ENCODE measurements at places on chromosomes 6 and 20.

- DNase-seq = no peak
Observed at GRCh38 chr20:19210391-19211155, 1.9 kb upstream of the SLC24A3 start.

GRCh38 chr6:105898286-105898685 lies 187.8 kb upstream of the PRDM1 start:
- DNase-seq = no peak

- DNase-seq = no peak
Observed at GRCh38 chr6:150659046-150659763, 59.5 kb downstream of the PLEKHG1 start.

DNA sequence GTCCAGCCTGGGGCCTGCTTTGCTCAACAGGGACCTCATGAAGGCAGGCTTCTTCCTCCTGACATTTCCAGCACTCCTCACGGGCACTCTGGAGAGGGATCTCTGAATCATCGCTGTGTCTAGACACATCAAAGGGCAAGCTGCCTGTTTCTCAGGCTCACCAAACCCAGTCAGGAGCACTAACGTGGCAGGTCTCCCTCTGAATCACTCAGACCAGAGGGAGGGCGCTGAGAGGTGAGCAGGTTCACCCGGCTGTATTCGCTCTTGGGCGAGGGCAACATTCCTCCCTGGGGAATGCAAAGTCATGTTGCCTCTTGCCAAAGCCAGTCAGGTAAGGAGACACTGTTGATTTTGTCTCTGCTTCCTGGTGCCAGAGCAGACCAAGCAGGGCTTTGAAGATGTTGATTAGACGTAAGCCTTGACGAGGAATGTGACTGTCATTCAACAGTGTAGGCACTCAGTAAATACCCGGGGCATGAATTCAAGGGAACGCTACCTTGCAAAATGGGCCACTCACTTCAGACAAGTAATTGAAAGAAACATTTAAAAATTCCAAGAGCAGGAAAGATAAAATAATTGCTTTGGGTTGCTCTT lies 50.1 kb downstream of the CYP24A1 start:
- no peak for DNase-seq

- DNase-seq = no peak
Observed at GRCh38 chr20:38132910-38133501, 32.1 kb downstream of the TGM2 start.

DNA sequence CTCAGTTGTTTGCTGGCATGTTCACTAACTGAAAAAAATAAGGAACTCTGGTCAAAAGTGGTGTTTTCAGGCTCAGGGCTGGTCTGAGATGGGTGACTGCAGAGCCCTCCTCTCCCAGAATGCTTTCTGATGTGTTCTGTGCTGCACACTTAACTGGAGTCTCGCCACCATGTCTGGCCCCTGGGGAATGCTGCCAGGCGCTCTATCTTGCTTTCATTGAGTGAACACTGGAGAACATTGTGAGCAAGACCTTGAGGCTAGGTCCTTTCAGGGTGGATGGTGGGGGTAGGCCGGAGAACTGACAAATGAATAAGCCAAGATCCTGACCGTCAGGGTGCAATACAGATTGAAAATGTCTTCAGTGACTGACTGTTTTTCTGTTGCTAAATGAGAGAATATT lies 19.5 kb downstream of the PANK2 start:
- no peak for DNase-seq

DNA sequence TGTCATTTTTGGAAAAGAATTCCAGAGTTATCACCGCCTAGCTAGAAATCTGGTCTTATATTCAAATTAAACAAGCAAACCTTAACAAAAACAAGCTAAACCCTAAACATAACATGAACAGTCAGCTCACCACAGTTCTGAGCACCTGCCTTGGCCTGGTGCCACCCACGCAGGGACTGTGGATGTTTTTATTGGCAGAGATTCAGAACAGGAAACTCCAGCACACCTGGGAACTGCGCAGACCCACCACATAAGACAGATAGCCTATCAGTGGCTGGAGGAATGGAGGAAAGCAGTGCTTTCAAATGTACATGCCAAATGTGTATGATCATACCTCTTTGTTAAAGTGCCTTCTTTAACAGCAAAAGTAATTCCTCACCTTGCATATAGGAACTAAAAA lies 8.9 kb downstream of the SLC16A10 start:
- no peak for DNase-seq

GRCh38 chr20:56442389-56443365 lies 25.8 kb upstream of the RTF2 start:
- no peak for DNase-seq

DNA sequence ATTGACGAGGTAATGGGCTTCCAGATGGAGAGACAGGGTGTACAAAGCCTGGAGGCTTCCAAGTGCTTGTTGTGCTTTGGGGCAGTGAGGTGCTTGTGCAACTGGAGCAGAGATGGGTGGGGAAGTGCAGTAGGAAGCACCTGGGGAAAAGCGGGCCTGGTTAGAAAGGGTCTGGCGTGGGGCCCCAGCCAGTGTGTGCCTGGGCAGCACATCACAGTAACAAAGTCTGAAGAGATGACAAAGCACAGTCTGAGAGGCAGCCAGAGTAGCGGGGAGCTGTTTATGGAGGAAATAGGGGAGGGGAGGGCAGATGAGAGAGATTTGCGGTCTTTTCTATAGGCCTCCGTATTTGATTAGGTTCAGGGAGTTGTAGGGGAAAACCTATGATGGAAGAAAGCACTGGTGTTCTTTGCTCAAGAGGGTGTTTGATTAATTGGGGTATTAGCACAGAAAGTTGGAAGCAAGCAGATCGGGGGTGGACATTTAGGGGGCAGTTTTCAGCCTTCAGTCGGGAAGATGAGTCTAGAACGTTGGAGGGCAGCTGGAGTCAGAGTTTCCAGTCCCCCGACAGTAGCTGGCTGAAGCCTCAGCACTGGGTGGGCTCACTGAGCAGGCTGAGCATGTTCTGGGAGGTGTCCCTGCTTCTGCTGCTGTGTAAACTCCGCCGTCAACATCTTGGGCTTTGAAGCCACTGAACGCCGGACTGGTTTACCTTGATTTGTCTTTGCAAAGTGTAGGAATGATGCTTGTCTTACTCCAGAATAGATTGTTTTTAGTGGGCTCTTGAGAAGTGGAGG lies 15.5 kb upstream of the MROH8 start:
- DNase-seq = no peak

- DNase-seq = no peak
Observed at GRCh38 chr6:170522565-170523183, 30.4 kb downstream of the PSMB1 start.

- no peak for DNase-seq
Observed at GRCh38 chr6:431986-432385, 40.4 kb downstream of the IRF4 start.

DNA sequence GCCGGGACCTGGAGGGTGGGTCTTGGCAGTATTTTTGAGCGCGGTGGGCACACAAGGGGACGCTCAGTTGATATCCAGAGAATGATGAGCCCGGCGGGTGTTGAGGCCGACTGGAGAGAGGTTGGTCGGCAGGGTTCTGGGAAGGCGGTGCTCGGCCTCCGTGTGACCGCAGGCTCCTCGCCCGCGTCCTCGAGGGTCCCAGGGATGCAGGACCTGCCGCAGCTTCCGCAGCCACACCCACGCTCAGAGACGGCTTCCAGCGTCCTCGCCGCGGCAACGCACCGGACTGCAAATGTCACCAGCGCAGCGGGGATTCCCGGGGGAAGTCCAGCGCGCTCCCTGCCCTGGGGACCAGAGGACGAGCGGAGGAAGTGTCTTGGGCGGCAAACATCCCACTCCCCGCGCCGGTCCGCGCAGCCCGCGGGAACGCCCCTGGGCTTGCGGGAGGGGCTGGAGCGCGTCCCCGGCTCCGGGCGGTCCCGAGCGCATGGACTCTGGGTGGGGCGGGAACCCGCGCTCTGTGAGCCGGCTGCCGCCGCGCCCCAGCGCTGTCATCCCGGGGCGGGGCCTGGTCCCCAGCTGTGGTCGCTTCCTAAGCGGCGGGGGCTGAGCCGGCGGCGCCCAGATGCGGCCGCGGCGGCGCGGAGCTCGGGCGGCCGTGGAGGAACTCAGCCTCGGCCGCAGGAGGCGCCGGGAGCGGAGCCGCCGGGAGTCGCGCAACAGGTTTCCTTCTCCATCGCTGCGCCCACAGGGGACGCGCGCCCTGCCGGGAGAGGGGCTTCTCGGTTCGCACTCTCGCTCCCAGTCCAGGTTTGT lies at the start of gene STX11:
STX11 (plus strand) TSS at position 624 of the 816 bp plus-strand sequence. CDS start 36,111 bp downstream, outside the sequence.
- DNase-seq = peak; percentile 75

DNA sequence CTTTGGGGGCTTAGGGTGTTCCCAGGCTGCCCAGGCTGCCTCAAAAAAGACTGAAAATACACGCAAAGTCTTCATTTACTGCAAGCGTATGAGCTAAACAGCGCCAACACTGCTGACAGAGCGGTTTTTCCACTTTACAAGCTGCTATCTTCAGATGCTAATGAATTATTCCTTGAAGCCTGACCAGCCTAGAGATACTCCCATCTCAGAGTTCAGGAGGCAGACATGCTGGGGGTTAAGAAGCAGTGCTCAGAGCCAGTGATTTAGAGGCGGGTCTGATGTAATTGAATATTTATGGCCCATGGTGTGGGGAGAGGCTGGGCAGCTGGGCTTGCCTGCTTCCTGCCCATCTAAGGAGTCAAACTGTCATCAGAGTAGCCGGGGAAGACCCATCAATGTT lies 241.4 kb downstream of the SLC24A3 start:
- DNase-seq = no peak

DNA sequence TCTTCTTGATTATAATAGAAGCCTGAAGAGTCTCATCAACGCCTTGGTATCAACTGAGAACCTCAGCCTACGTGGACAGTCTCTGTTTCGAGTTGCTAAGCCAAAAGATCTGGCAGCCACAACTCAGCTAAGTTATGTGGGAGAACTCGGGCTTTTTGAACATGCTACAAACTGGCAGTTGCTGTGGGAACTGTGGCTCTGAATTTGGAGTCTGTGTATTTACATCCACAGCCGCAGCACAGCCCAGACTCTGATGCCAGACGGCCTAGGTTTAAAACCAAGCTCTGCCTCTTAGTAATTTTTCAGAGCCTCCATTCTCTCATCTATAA lies 35.8 kb downstream of the RIPOR2 start:
- DNase-seq = peak; percentile 56

- DNase-seq = no peak
Observed at GRCh38 chr6:159892053-159892452, 1.3 kb downstream of the MAS1 start.

DNA sequence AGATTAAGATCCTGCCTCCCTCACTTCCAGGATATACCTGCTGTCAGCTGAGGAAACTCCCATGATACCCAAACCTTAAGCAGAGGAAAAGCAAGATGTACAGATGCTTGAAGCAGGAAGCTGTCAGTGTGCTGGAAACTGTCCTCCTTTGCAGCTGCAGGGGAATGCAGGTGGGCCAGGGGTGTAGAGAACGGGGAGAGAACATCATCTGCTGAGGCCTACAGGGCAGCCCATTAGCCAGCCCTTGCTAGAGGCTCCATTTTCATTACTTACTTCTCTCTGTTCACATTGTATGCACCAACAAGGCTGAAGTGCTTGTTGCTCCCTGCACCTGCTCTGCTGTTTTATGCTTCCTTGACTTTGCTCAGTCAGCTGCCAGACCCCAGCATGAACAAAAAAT lies 119.1 kb downstream of the PRND start:
- no peak for DNase-seq

GRCh38 chr6:21596145-21596948 lies 2.8 kb downstream of the SOX4 start:
- DNase-seq = no peak

DNA sequence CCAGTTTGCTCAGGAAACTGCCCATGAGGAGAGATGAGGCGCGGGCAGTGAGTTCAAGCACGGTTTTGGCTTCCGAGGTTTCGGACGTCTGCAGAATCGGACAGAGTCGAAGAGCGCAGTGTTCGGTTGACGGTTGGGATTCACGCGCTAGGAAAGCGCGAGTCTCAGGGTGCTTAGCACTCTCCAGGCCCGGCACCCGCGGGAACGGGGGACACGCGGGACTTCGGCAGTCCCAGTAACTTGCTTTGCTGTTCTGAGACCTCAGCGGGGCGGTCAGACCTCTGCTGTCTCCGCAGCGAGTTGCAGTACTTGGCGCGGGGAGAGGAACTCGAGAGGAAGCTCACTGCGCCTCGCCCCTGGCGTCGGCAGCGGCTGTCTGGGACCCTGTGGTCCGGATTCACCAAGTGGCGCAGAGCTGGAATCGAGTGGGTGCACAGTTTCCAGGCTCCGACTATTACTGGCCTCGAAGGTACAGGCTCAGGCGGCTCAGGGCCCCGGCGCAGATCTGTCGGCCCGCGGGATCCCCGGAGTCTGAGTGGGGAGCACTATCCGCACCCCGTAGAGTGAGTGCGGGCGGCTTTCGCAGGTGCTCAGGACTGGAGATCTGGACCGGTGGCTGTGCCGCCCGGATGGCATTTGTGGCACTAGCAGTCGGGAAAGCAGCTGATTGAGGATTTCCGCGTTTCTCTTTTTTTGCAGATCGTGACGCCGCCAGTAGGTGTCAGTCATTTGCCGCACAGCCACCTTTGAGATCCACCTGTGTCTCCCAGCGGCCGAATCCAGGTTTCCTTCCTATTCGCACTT lies at the start of gene POM121L2:
POM121L2 (minus strand) TSS at position 128 of the 804 bp plus-strand sequence; CDS start at position 25, 103 bp downstream.
- peak; percentile 51 for DNase-seq

DNA sequence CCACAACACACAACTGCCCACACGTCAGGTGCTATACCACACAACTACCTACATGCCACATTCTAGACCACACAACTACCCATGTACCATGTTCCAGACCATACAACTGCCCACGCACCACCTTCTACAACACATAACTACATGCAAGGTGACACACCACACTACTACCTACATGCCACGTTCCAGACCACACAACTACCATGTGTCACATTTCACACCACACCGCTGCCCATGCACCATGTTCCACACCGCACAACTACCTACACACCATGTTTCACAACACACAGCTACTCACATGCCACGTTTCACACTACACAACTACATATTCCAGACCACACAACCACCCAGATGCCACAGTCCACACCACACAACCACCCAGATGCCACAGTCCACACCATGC lies 19.8 kb downstream of the THBS2 start:
- no peak for DNase-seq

GRCh38 chr6:20438462-20439070 lies 36.9 kb downstream of the E2F3 start:
- DNase-seq = no peak

DNA sequence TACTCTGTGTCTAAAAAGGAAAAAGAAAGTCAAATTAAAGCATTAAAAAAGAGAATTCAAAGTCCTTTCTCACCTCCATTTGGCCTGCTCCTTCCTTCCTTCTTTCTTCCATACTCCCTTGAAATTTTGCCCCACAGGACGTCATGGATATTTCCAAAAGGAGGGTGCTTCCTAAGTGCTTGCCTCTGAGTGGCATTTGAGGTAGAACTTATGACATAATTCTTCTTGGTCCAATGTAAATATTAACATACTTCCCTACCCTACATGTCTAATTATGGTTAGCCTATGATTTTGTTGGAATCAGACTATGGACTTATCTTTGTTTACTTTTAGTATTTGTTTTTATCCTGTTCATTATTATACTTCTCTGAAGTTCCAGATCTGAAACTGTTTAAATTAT lies 132.3 kb downstream of the PFDN4 start:
- no peak for DNase-seq

GRCh38 chr6:20173833-20174792 lies 38.2 kb downstream of the MBOAT1 start:
- no peak for DNase-seq

- DNase-seq = no peak
Observed at GRCh38 chr6:111550195-111550594, 55.5 kb downstream of the TRAF3IP2 start.
